ENCODE measurements at places on chromosomes 11 and 22.

DNA sequence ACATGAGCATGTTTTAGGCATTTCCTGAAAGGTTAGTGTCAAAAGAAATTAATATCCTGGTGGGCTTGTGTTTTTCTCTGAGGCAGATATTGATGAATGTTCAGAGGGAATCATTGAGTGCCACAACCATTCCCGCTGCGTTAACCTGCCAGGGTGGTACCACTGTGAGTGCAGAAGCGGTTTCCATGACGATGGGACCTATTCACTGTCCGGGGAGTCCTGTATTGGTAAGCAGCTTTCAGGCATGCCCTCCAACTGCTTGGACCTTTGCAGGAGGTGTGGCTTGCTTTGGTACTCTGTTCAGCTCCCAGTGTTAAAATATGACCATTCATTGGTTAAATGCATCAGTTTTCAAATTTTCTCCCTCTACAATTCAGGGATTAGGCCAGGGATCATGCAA is 658.6 kb upstream of the ANO5 start:
- DNase-seq = no peak

DNA sequence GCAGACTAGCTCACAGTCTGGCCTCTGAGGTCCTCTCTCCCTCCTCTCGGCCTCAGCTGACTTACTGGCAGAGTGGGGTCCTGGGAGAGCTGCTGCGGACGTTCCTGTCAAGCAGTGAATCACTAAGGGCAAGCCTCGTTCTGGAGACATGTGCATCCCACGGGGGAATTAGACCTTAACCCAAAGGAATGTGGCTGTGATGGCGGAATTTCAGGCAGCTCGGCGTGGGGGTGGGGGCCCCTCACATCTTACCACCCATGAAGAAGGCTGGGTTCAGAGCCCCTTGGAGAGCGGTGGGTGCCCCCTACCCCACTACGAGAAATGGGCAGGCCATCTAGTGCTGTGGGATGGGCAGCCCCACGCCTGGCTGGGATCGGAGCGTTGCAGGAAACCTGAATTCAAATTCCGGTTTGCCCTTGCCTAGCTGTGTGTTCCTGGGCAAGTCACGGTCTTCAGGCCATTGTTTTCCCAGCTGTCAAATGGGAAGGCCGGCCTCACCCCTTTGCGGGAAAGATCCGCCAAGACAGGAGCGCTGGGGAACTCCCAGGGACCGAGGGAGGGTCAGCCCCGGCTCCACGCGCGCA is 554 bp downstream of the LRRC32 start:
- DNase-seq = no peak

DNA sequence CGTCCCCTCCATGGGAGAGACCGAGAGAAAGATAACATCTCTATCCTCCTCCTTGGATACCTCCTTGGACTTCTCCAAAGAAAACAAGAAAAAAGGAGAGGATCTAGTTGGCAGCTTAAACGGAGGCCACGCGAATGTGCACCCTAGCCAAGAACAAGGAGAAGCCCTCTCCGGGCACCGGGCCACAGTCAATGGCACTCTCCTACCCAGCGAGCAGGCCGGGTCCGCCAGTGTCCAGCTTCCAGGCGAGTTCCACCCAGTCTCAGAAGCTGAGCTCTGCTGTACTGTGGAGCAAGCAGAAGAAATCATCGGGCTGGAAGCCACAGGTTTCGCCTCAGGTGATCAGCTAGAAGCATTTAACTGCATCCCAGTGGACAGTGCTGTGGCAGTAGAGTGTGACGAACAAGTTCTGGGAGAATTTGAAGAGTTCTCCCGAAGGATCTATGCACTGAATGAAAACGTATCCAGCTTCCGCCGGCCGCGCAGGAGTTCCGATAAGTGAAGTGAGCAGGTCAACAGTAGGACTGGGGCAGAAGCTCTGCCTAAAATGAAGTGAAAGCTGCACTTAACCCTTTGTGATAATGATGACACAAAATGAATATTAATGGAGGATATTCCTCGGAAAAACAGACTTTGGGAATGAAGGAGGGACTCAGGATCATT is 65.3 kb downstream of the WNT11 start:
- DNase-seq = no peak

DNA sequence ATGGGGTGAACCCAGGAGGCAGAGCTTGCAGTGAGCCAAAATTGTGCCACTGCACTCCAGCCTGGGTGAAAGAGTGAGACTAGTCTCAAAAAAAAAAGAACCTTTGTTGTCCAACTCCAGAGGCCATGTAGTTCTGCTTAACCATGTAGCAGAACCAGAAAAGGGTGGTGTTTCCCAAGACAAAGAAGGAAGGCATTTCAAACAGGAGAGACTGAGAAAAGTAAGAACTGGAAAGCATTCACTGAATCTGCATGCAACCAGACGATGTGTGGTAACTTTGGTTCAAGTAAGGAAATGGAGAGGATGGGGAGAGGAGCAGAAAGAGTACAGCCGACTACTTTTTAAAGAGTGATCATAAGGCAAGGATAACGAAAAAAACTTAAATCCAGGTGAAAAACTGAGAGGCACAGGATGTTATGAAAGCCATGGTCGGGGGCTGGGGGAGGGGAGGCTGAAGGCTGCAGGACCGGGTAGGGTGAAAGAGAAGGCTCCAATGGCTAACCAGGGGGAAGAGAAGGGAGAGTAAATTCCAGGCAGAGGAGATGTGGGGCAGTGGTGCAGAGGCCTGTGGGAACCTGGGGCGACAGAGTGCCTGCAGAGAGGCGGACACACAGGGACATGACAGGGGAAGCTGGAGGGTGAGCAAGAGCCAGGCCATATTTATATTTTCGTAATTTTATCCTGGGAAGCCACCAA is 48.8 kb downstream of the MAPK1 start:
- no peak for DNase-seq

GRCh38 chr11:71431271-71431670 is 16.9 kb downstream of the DHCR7 start:
- no peak for DNase-seq

- DNase-seq = no peak
These were observed 67.2 kb upstream of the CD82 start for GRCh38 chr11:44498089-44498871.

- DNase-seq = no peak
These were observed 31.4 kb downstream of the PPM1F start for GRCh38 chr22:21921184-21921721.

DNA sequence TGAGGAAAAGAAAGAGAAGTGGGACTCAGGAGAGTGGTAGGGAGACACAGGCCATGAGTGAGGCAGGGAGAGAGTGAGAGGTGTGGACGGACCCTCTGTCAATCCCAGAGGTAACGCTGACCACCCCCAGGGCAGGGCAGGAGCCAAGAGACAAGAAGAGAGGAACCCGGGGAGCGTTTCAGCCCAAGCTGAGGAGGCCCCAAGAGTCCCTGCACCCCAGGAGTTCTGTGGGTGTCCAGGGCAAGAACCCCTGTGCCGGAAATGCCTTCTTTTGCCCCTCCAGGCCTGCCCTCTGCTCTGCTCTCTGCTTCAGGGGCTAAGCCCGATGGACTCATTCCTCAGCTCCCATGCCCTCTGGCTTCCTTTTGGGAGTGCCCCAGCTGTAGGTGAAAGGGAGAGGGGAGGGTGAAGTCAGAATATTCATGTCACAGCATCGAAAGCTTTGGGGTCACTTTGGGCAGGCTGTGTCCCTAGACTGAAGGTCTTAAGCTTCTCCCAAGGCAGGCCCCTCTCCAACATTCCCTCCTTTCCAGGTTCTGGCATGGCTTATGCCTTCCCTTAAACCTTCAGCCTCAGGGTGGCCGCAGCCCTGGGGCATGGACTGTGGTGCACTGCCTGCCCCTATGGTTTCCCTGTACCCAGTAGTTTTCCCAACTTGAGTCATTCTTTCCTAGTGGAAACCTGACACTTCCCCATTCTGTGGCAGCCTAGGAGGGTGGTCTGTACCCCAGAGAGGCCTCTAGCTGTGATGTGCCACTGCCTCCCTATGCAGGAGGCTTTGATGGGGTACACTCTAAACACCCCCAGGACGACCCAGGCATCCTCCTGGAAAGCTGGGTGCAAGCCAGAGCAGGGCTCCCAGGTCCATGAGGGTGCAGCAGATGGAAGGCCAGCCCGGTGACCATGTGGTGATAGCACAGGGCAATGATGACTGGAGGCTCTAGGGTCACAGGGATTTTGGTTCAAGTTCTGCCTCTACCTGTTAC is 27.1 kb downstream of the MYEOV start:
- DNase-seq = no peak

GRCh38 chr11:9575260-9576240 is 2.1 kb downstream of the WEE1 start:
- peak; percentile 66 for DNase-seq

DNA sequence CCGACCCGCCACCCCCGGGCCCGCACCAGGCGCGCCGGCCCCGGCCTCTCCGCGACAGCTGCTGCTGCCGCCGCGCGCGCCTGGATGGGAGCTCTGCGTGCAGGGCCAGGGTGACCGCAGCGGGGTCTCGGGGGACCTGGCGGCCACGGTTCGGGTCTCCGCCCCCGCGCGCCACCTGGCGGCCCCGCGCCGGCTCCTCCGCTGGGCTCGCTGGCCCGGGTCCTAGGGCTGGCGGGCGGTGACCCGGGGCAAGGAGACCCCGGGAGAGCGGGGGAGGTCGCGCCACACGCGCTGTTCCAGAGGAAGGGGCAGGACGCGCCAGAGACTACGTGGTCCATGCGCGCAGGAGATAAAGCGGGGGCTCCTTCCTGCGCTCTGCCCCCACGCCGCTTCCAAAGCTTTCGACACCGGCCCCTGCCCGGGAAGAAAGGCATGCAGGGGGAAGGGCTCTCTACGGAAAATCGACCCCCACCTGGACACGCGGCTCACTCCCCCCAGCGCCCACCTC is 562 bp downstream of the SHANK2 start:
- DNase-seq = no peak

DNA sequence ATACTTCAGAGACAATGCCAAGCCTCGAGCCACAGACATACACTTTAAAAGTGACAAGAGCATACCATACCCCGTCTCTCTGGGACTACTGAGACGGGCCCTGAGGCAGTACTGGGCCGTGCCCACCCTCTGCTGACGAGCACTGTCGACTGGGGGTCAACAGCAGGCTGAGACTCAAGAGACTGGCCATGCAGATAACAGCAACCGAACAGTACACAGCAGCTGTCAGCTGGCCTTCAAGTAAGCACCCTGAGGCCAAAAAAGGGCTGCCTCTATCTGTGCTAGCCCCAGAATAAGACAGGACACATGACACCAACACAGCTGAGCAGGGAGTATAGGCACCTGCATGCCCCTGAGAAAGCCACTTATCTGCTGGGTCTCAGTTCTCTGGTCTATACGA is 18.9 kb upstream of the TMEM121B start:
- no peak for DNase-seq

GRCh38 chr11:64409278-64409677 is 50.3 kb downstream of the RPS6KA4 start:
- DNase-seq = no peak

- no peak for DNase-seq
These were observed 47.3 kb downstream of the NEU3 start for GRCh38 chr11:75035911-75036565.

- no peak for DNase-seq
These were observed 65.5 kb upstream of the NUP160 start for GRCh38 chr11:47913529-47914244.

DNA sequence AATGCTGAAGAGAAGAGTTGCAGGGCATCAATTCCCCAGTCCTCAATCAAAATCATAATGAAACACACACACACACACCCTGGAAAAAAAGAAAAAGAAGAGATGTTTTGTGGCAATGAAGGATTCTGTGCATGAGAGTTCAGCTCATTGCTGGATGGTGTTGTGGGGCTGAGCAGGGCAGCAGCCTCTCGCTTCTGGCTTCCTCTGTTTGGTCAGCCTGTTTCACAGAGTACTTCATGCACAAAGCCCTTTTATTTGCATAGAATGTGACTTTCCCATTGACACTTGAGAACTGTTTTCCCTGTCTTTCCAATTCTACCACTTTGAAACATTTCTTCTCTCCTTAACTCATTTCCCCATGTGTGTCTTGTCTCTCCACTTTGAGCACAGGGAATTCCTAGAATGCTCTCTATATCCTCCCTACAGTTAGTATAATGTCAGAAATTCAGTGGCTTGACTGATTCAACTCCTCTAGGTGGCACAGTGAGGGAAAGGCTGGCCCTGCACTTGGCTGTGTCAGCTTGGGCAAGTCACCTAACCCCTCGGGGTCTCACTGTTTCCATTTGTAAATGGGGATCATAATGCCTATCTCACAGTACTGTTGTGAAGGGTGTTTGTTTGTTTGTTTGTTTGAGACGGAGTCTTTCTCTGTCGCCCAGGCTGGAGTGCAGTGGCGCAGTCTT is 25.4 kb upstream of the BSX start:
- no peak for DNase-seq

GRCh38 chr11:2677127-2677526 is 22.7 kb downstream of the KCNQ1OT1 start:
- DNase-seq = no peak

GRCh38 chr11:79371152-79371551 is 69.7 kb downstream of the TENM4 start:
- DNase-seq = no peak

DNA sequence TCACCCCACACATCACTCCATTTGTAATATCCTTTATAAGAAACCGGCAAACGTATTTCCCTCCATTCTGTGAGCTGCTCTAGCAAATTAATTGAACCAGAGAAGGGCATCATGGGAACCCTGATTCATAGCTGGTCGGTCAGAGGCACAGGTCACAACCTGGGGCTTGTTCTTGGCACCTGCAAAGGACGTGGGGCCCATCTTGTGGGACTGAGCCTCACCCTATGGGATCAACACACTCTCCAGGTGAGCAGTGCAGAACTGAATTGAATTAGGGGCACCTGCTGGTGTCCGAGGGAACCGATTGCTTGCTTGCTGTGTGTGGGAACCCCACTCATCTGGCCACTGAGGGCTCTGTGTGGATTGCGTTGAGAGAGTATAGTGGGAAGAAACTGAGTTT is 145.3 kb downstream of the CTTN start:
- DNase-seq = no peak

- DNase-seq = no peak
These were observed 27.2 kb upstream of the TMEM123 start for GRCh38 chr11:102479733-102480132.

DNA sequence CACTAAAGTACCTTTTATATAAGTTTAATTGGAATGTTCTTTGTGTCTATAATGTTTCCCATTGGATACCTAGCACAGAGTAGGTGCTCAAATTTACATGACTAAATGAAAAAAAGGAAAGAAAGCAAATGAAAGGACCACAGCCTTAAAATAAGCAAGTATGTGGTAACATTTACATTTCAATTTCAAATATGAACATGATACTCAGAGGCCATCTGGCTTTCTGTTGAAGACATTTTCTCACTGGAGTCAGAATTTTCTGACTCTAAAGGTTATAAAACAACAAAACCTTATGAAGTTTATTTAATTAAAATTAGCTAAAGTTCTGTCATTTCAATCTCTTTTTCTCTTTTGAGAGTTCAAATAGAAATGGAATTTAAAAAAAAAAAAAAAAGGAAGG is 904 bp upstream of the ANGPTL5 start:
- DNase-seq = no peak

DNA sequence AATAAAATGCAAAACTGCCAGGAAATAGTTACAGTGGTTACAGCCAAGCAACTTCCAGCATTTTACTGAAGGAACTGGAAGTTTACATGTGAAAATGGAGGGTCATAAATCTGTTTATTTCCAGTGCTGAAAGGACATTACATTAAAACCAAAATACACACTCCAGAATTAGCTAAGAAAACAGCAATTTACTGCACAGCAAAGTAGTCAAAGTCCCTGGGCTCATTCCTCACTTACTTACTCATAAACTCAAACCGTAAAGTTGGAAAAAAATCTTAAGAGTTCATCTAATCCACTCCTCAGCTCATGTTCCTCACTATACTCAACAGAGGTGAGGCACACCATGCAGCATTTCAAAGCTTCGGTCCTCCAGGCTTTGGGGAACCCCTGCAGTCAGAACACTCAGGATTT is 17.4 kb downstream of the CTSC start:
- no peak for DNase-seq

Measured in right forelimb (tissue), 1 donor.